ENCODE measurements at places on chromosomes 5 and 9.

DNA sequence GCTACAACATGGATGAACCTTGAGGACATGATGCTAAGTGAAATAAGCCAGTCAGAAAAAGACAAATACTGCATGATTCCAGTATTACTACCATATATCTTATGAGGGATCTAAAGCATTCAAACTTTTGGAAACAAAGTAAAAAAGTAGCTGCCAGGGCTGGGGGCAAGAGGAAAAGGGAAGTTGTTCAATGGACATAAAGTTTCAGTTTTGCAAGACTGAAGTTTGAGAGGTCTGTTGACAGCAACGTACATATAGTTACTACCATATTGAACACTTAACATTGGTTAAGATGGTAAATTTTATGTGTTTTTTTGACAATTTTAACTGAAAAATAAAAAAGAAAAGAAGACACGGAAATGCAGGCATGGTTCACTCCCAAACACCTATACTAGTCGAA lies 77.6 kb downstream of the MAPKAP1 start:
- DNase-seq: no peak

GRCh38 chr5:23445573-23445972 lies 61.8 kb upstream of the PRDM9 start:
- DNase-seq: no peak

DNA sequence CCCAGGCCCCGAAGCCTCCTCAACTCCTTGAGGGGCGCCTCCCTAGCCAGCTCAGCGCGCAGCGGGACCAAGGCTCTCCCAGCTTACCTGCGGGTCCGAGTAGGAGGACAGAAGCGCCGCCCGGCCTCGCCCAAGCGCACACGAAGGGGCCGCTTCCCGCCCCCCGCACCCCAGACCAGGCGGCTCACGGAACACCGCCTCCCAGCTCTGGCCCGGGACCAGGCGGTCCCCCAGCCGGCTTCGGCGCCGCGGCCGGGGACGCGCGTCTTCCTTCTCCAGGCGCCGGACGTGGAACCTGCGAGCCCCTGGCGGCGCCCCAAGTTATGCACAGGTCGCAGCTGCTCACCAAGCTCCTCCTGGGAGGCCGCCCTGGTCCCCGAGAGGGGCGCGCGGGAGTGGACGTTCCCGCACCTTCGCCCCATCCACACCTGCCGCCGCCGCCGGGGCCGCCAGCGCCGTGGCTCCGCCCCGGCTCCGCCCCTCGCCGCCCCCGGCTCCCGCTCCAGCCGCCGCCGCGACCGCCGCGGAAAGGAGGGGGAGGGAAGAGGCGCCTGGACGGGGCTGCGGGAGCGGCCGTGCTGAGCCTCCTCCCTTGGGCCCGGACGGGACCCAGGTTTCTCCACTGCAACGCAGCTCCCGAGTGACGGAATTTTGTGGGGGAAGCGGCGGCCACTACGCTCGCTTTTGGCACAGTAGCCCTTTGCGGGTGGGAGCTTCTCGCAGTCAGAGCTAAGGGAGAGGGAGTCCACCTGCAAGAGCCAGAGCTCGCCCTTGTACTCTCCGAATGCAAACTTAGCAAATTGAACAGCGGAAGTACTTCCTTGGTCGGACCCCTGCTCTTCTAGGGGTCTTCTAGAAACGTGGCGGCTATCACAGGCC lies 77.5 kb upstream of the IFNE start:
- DNase-seq: peak; percentile 37

- no peak for DNase-seq
Observed at GRCh38 chr9:98220911-98221310, 28.5 kb upstream of the CORO2A start.

DNA sequence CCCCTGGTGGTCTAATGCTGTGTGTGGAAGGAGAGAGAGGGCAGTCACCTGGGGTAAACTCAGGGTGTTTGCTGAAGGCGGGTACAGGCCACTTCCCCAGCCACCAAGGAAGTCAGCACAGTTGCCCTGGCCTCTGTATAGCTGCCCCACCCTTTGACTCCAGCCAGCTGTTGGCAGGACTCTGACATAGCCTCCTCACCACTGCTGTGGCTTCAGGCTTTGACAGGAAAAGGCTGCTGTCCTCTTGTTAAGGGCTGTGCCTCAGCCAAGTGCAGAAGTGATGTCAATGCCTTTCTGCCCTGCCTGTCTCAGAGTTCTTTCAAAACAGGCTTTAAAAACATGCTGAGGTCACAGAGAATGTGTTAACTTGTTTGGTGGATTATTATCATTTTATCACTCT lies 487.2 kb upstream of the KLF4 start:
- peak; percentile 8 for DNase-seq

GRCh38 chr5:119074419-119074818 lies 3.5 kb downstream of the DMXL1 start:
- DNase-seq: no peak

DNA sequence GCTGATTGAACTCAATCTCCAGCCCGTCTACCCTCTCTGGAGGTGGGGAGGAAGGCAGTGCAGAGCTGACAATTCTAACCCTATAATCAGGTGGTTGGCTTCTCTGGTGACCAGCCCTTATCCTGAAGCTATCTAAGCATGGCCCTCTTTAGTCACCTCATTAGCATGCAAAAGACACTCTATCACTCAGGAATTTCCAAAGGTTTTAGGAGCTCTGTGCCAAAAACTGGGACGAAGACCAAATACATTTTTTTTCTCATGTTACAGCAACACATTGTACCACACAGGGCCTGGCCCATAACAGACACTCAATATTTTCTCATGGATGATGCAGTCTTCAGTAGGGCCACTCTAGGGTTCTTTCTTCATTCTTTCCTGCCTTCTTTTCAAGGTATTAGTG lies 118.8 kb upstream of the VLDLR start:
- no peak for DNase-seq

GRCh38 chr9:96513622-96514021 lies 63.7 kb downstream of the HABP4 start:
- no peak for DNase-seq

- no peak for DNase-seq
Observed at GRCh38 chr9:137460363-137461315, 1.5 kb upstream of the NSMF start.

DNA sequence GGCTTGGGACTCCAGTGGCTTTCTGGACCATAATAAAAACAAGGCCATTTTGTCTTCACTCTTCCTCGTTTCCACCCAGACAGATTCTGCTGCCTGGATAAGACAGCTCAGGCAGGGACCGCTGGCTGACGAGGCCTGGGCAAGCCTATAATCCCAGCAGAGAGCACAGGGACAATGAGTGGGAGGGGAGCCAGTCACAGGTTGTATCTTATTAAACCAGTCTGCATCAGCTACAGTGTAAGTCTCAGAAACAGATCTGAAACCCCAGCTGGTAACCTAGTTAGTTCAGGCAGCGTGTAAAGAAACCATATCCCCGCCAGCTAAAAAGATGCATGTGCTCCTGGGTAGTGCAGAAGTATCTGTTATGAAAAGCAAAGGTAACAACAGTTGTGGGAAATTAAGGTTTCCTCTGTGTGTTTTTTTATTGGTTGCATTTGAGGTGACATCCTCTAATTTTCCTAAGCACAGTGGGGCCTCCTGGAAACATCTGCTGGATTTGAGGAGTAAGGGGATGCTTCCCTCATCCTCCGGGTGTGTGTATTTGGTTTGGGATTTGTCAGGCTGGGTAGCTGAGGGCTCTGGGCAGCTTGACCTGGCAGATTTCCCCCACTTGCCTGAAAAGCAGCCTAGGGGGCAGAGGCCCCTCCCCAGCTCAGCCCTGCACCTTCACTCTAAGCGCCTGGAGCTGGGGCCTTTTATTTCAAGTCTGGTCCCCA lies 15.2 kb upstream of the TAL2 start:
- DNase-seq: no peak

GRCh38 chr9:100428871-100429654 lies 2.1 kb downstream of the MSANTD3 start:
- no peak for DNase-seq

DNA sequence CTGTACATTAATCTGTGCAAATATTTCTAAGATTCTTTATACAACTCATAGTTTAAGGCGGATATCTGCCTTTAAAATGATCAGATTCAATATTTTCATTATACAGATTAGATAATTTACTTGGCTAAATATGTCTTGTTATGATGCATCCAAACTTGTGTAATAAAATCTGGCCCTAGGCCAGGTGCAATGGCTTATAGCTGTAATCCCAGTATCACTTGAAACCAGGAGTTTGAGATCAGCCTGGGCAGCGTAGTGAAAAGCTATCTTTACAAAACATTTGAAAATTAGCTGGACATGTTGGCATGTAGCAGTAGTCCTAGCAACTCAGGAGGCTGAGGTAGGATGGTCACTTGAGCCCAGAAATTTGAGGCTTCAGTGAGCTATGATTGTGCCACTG lies 2002.2 kb upstream of the ACO1 start:
- DNase-seq: no peak

DNA sequence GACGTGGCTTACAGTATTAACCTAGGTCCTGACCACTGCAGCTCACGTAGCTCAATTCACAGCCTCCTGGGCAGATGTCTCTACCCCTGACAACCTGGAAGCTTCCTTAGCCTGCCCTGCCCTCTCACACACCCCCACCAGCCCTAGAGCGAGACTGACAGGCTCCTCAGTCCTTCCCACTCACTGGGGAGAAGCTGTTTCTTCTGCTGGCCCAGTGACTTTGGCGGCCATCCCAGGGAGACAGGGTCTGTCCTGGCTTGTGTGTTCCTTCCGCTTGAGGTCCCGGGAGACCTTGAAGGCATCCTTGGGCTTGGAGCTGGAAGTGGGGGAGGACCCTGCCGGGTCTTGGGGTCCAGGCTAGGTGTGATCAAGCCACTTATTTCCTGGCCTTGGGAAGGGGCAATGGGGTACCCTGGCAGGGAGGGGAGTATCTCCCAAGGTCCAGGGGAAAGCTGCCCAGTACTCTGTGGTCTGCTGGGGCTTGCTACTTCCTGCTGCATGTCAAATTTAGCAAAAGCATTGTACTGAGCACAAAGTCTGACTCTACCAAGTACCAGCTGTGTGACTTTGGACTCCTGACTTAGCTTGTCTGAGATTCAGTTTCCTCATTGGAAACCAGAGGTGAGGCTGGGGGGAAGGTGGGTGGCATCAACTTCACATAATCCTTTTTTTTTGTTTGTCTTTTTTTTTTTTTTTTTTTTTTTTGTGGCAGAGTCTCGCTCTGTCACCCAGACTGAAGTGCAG lies 1.9 kb downstream of the MIGA2 start:
- no peak for DNase-seq

DNA sequence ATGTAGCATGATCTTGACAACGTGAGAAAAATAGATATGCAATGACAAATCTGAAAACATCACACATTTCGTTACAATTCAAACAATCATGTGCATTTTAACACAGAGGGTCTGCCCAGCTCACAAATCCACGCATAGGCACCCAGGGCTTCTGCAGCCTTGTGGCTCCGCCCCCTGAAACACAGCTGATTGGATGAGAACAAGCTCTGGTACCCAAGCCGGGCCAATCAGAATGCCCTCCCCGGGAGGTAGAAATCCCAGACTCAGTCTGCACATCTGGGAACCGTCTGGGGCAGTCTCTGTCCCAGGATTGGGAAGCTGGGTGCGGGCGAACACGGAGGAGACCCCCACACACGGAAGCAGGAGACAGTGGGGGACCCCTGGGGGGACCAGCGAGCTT lies 137.5 kb downstream of the GAPVD1 start:
- no peak for DNase-seq

DNA sequence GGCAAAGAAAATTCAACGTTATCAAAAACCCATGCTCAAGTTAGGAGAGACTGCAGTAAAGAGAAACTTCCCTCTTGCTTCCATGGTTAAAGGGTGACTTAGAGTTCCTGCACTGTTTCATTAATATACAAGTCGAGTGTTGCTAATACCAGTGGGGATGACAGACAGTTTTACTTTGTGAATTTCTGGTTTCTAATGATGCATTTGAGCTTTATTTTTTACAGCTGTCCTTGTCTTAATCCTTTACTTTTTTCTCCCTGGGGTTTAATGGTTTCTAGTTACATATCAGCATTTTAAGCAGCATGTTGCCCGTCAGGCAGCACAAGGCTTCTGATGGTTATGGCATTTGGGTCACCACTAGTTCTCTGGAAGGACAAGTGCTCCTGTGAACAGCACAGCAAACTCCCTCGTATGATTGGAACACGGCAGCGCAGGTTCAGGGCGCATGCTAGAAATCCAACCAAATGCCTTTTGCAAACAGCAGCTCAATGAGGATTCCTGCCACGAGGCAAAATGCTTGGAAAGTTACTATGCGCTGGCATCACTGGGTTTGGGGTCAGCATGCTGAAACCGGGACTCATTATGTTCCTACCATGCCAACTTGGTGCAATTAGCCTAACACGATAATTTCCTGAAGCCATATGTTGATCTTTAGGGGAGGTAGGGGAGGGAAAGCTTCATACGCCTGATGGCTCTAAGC lies 463.8 kb downstream of the BNC2 start:
- DNase-seq: no peak

DNA sequence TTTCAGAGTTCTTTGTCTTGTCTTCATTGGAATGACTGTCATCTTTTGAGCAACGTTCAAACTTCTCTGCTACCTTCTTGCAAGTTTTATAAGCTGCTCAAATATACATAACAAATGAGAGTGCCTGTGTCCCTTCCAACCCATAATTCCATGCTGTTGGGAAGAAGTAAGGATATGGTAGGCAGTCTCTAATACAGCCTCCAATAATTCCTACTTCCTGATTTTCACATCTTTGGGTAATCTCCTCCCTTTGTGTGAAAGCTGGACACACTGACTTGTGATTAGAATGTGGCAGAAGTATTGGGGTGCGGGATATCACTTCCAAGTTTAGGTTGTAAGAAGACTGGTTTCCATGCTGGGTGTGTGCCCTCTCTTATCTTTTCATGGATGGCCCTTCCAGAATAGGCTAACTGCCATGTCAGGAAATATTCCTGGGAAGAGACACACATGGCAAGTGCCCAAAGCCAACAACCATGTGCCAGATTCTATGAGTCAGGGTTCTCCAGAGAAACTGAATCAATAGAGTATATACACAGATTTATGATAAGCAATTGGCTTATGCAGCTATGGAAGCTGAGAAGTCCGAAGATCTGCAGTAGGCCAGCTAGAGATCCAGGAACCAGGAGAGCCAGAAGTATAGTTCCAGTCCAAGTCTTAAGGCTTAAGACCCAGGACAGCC lies 531.3 kb downstream of the NTRK2 start:
- DNase-seq: no peak

DNA sequence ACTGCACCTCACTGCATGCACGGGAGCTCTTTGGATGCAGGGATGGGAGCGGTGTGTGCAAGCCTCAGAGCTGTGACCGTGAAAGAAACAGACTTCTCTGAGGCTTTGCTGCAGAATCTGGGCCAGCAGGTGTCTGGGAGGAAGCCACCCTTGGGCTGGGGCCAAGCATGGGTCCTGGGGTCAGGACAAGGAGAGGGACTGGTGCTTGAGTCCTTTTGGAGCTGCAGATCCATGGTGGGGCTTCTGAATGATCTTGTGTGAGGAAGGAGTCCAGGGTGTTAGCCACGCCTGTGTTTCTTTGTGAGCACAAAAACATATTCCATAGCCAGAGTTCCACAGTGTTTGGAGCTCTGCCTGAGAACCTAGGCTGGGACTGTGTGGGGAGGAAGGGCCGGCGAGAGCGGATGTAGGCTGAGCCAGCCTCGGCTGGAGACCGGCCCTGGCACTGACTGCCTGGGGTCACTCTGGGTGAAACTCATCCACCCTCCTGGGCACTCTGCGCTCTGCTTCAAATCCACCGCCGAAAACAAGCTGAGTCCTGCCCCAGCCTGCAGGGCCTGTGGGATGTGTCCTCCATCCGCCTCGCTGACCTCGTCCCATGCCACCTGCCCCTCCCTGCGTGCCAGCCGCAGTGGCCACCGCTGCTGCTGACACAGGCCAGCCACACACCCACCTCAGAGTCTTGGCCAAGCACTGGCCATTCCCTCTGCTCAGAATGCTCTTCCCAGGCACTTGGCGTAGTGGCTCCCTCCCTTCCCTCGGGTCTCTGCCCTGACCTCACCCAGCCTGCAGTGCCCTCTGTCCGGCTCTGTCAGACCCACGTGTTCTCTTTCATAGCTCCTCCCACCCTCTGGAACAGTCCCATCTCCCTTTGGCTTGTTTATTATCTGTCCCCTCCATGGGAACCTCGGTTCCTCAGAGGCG lies 26.7 kb downstream of the ERGIC1 start:
- no peak for DNase-seq
